ENCODE measurements at places on chromosomes 16 and 17.
A peak's percentile ranks its signal among the peaks of the same experiment; 100 is the strongest.

DNA sequence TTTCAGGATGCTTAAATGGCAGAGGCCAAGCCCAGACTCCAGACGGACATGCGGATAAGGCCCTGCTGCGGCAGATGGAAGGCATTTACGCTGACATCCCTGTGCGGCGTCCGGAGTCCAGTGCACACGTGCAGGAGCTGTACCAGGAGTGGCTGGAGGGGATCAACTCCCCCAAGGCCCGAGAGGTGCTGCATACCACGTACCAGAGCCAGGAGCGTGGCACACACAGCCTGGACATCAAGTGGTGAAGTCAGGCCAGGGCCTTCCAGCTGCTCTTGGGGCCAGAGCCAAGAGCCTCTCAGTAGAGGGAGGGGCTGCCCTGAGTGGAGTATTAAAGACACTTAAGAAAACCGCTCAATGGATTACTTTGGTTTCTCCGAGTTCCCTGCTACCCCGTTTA, 29.4 kb downstream of the NARF start:
- H3K4me3 ChIP-seq = no peak overlapping the region
- H3K27me3 ChIP-seq = no peaks in the 10 kb centered on the region
- peaks cover 62% of the 10 kb centered on the region for H3K36me3 ChIP-seq
- peak overlapping the region; percentile 65 for H3K27ac ChIP-seq
- H3K4me1 ChIP-seq = peaks cover 15% of the 10 kb centered on the region
- DNase-seq = no peak

DNA sequence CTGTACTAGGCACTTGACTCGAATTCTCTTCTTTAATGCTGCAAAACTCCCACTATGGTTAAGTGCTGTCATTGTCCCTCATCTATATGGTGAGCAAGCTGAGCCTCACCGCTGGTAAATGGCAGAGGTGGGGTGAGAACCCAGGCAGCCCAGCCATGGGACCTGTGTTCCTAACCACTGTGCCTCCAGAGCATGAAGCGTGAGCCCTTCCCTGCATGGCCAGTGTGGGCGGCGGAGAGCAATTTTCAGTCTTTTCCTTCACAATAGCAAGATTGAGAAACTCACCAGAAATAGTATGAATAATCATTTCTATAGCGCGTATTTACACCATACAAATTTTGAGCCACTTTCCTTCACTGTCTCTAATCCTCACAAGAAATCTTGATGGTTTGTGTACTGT, 9.2 kb downstream of the BFAR start:
- H3K4me1 ChIP-seq = peaks cover 9% of the 10 kb centered on the region
- H3K27me3 ChIP-seq = no peaks in the 10 kb centered on the region
- H3K4me3 ChIP-seq = no peak overlapping the region

GRCh38 chr16:27670071-27670810, 120.3 kb downstream of the KATNIP start:
- H3K4me3 ChIP-seq = no peak overlapping the region
- H3K27me3 ChIP-seq = no peaks in the 10 kb centered on the region
- H3K4me1 ChIP-seq = no peaks in the 10 kb centered on the region
- H3K27ac ChIP-seq = peak overlapping the region; percentile 69

DNA sequence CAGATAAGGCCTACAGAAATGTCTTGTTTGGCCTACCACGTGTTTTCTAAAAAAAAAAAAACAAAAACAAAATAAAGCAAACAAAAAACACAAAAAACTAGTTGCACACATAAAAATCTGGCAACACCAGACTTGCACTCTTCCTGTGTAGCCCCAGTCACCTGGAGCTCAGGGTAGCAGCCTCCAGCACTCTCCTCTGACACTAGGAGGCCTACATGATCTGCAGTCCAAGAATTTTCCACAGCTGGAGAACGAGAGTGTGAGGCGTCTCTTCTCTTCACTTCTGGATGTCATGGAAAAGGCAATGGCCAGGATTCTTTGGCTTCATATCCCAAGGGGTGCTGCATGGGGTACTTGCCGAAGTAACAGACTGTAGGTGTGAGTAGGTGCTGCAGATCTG, 310.2 kb upstream of the SALL1 start:
- H3K4me1 ChIP-seq = no peaks in the 10 kb centered on the region
- no peak for DNase-seq
- no peak overlapping the region for H3K4me3 ChIP-seq
- no peaks in the 10 kb centered on the region for H3K36me3 ChIP-seq

DNA sequence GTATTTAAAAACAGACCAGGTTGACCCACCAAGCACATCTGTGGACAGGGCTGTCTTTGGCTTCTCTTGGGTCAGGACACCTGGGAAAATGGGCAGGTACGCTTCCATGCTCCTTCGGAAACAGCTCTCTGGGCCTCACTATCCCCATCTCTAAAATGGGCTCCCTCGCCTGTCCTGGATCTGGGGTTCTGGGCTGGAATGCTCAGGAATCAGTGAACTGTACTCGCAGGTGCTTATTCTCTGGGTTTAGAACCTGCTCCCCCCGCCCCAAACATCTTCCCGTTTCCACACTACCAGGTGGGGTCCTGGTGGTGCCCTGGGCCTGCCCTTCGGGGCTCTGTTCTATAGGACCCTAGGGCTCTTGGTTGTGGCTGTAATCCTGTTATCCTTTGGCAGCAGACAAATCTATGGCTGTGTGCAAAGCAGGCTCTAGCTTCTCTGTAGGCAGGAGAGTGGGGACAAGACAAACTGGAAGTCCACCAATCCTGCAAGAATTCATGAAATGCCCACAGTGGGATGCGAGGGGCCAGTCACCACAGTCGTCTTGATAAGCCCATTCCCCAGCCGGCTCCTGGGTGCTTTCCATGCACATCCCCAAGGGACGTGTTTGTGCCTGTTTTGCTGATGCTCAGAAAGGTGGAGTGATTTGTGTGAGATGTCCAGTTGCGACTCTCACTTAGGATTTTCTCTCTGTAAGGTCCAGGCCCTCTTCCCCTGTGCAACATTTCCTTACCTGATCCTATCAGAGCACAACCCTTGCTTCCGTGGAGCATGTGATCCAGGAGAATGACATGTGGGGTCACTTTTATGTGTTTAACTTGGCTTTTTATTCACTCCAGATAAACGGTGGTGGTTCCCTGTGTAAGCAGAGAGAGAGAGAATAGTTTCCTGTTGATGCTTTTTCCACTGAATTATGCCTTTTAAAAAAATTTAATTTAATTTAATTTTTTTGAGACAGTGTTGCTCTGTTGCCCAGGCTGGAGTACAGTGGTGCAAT, 37.2 kb downstream of the HAPSTR1 start:
- no peaks in the 10 kb centered on the region for H3K27me3 ChIP-seq
- peaks cover 45% of the 10 kb centered on the region for H3K4me1 ChIP-seq
- H3K36me3 ChIP-seq = peaks cover 20% of the 10 kb centered on the region
- H3K4me3 ChIP-seq = peak overlapping the region; percentile 67
- H3K27ac ChIP-seq = peak overlapping the region; percentile 96

- peaks cover 12% of the 10 kb centered on the region for H3K36me3 ChIP-seq
- no peak overlapping the region for H3K27ac ChIP-seq
- no peak for DNase-seq
- H3K4me1 ChIP-seq = peaks cover 11% of the 10 kb centered on the region
- no peaks in the 10 kb centered on the region for H3K27me3 ChIP-seq
- no peak overlapping the region for H3K4me3 ChIP-seq
Observed at GRCh38 chr16:22235839-22236745, 30.0 kb downstream of the EEF2K start.

- no peak for DNase-seq
- H3K4me3 ChIP-seq = peak overlapping the region; percentile 52
Observed at GRCh38 chr16:29825145-29826044, 5.1 kb downstream of the MVP start.

GRCh38 chr16:59148769-59149155, 414.6 kb upstream of the GOT2 start:
- H3K36me3 ChIP-seq = no peaks in the 10 kb centered on the region
- no peak overlapping the region for H3K4me3 ChIP-seq
- H3K4me1 ChIP-seq = no peaks in the 10 kb centered on the region
- H3K27me3 ChIP-seq = no peaks in the 10 kb centered on the region
- H3K27ac ChIP-seq = no peak overlapping the region

DNA sequence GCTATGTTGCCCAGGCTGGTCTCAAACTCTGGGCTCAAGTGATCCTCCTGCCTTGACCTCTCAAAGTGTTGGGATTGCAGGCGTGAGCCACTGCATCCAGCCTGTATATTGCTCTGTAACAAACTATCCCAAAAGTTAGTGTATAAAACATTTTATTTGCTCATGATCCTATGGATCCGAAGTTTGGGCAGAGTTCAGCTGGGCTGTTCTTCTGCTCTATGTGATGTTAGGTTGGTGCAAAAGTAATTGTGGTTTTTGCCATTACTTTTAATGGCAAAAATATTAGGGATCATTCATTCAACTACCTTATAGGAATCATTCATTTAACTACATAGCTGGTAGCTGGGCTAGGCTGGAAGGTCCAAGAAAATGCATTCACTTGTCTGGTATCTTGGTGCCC, 12.8 kb upstream of the WFIKKN2 start:
- peaks cover 11% of the 10 kb centered on the region for H3K27me3 ChIP-seq
- H3K4me1 ChIP-seq = peaks cover 6% of the 10 kb centered on the region
- no peak overlapping the region for H3K4me3 ChIP-seq
- no peaks in the 10 kb centered on the region for H3K36me3 ChIP-seq
- no peak overlapping the region for H3K27ac ChIP-seq
- DNase-seq = no peak

DNA sequence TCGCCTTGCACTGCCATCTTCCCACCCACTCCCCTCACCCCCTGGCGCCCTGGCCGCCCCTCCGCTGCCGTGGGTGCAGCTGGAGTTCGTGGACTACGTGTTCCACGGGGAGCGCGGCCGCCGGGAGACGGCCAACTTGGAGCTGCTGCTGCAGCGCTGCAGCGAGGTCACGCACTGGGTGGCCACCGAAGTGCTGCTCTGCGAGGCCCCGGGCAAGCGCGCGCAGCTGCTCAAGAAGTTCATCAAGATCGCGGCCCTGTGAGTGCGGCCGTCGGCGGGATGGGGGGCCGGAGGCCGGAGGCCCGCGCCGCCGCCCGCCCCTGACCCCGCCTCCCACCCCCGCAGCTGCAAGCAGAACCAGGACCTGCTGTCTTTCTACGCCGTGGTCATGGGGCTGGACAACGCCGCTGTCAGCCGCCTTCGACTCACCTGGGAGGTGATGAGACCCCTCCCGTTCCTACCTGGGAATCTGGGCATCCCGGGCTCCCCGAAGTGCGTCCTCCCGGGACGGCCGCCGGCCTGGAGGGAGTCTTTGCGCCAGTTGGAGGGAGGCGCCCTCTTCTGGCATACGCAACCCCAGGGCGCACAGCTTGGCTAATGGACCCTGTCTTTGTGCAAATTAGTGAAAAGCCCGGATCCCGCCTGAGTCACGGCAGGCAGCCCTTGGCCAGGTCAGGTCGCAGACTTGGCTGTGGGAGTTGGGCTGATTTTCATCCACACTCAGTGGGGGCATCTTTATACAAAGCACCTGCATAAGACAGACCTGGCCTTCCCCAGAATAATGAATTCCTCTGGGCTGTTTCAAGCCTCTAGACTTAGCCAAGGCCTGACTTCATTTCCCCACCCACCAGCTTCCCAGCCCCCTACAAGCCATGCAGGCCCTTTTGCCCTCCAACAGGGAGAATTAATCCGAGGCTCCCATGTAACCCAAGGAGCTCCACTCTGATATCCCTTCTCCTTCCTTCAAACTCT, 14.3 kb downstream of the RAPGEFL1 start:
- peaks cover 4% of the 10 kb centered on the region for H3K4me1 ChIP-seq
- H3K27ac ChIP-seq = no peak overlapping the region
- peak; percentile 58 for DNase-seq
- no peaks in the 10 kb centered on the region for H3K36me3 ChIP-seq
- peak overlapping the region; percentile 92 for H3K4me3 ChIP-seq

- H3K36me3 ChIP-seq = peaks cover 25% of the 10 kb centered on the region
- DNase-seq = no peak
- peaks cover 53% of the 10 kb centered on the region for H3K4me1 ChIP-seq
- peak overlapping the region; percentile 100 for H3K27ac ChIP-seq
Observed at GRCh38 chr17:7217113-7217987, 2.3 kb downstream of the DLG4 start.

GRCh38 chr17:40604327-40605080, 39.2 kb upstream of the CCR7 start:
- no peaks in the 10 kb centered on the region for H3K27me3 ChIP-seq
- peaks cover 65% of the 10 kb centered on the region for H3K4me1 ChIP-seq
- peaks cover 22% of the 10 kb centered on the region for H3K36me3 ChIP-seq
- peak overlapping the region; percentile 57 for H3K4me3 ChIP-seq
- DNase-seq = no peak

DNA sequence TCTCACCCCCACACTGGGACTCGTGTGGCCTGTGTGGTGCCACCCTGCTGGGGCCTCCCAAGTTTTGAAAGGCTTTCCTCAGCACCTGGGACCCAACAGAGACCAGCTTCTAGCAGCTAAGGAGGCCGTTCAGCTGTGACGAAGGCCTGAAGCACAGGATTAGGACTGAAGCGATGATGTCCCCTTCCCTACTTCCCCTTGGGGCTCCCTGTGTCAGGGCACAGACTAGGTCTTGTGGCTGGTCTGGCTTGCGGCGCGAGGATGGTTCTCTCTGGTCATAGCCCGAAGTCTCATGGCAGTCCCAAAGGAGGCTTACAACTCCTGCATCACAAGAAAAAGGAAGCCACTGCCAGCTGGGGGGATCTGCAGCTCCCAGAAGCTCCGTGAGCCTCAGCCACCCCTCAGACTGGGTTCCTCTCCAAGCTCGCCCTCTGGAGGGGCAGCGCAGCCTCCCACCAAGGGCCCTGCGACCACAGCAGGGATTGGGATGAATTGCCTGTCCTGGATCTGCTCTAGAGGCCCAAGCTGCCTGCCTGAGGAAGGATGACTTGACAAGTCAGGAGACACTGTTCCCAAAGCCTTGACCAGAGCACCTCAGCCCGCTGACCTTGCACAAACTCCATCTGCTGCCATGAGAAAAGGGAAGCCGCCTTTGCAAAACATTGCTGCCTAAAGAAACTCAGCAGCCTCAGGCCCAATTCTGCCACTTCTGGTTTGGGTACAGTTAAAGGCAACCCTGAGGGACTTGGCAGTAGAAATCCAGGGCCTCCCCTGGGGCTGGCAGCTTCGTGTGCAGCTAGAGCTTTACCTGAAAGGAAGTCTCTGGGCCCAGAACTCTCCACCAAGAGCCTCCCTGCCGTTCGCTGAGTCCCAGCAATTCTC, 27.4 kb downstream of the STH start:
- H3K4me3 ChIP-seq = no peak overlapping the region
- H3K36me3 ChIP-seq = peaks cover 42% of the 10 kb centered on the region
- H3K4me1 ChIP-seq = peaks cover 23% of the 10 kb centered on the region
- H3K27me3 ChIP-seq = no peaks in the 10 kb centered on the region
- no peak for DNase-seq

- peaks cover 10% of the 10 kb centered on the region for H3K4me1 ChIP-seq
- no peaks in the 10 kb centered on the region for H3K36me3 ChIP-seq
- no peak overlapping the region for H3K27ac ChIP-seq
- DNase-seq = no peak
- H3K27me3 ChIP-seq = peaks cover 44% of the 10 kb centered on the region
Observed at GRCh38 chr17:57943140-57943539, 12.1 kb downstream of the CUEDC1 start.

GRCh38 chr17:66835476-66835875, 559 bp downstream of the CACNG5 start:
- H3K4me1 ChIP-seq = no peaks in the 10 kb centered on the region
- peaks cover 53% of the 10 kb centered on the region for H3K27me3 ChIP-seq
- no peak overlapping the region for H3K4me3 ChIP-seq

DNA sequence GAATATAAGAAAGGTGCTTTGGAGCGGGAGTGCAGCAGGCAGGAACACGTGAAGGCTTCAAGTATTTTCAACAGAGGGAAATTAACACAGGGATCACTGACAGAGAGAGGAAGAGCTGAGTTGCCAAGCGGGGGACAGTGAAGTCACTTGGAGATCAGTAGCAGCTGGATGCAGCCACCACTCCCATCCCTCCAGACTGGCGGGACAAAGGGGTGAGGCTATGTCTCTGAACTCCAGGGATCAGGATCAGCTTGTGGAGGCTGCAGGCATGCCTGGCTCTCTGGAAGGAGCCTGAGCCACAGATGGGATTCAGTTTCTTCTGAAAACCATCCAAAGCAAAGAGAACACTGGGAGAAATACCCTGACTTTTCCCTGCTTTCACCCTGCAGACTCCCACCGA, 113.7 kb upstream of the IRX3 start:
- H3K27ac ChIP-seq = no peak overlapping the region
- no peak for DNase-seq
- no peaks in the 10 kb centered on the region for H3K36me3 ChIP-seq
